ENCODE measurements at places on chromosomes 1 and 21.

DNA sequence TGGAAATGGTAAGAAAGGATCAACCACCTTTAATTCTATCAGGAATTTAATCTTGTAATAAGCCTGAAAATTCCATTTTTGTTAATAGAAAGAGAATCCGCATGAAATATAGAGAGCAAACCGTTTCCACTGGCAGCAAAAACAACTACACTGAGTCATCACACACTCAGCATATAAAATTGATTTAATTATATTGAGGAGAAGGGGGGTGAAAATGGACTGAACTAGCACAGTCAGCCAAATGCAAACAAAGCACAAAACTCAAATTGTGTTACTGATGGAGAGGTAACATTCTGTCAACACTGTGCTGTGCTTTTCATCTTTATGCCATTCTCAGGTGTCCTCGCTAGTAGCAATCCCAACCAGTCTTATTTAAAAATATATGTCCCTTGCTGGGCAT, 1583.9 kb downstream of the MRPL39 start:
- DNase-seq = no peak

- no peak for DNase-seq
Measured at GRCh38 chr1:175118375-175119367, 51.0 kb downstream of the TNN start.

GRCh38 chr1:183101841-183102276, 78.6 kb downstream of the LAMC1 start:
- no peak for DNase-seq

GRCh38 chr21:31926498-31926897, 53.7 kb downstream of the HUNK start:
- no peak for DNase-seq

GRCh38 chr1:209622841-209623829, 29.1 kb downstream of the LAMB3 start:
- no peak for DNase-seq

- DNase-seq = peak; percentile 29
Measured at GRCh38 chr1:221478050-221478949, 263.6 kb downstream of the DUSP10 start.

DNA sequence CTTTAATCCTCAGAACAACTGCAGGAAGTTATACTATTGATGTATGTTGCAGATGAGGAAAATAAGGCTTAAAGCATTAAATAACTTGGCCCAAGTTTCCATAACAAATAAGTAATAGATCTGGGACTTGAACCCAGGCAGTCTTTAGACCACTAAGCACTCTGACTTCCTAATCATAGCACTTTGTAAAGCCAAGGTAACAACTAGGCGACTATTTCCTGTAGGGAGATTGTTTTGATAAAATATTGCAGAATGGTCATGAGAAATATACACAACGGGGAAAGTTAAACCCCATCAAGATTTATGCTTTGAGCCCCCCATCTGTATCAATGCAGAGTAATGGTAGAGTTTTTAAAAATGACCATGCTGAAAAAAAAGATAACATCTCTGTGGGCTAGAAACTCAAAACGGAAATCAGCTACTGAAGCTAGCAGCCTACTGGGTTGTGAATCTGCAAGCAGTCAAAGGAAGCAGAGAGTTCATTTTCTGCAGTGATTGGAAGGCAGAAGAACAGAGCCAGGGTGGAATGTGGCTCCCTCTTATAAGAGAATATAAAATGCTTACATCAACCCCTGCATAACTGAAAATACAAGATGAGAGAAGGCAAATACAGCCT, 111.2 kb upstream of the OLIG2 start:
- no peak for DNase-seq

- DNase-seq = no peak
Measured at GRCh38 chr21:32427958-32428623, 15.6 kb downstream of the EVA1C start.

GRCh38 chr1:40985161-40985560, 5.7 kb downstream of the CTPS1 start:
- DNase-seq = no peak

- no peak for DNase-seq
Measured at GRCh38 chr1:81217058-81217457, 583.7 kb upstream of the ADGRL2 start.

DNA sequence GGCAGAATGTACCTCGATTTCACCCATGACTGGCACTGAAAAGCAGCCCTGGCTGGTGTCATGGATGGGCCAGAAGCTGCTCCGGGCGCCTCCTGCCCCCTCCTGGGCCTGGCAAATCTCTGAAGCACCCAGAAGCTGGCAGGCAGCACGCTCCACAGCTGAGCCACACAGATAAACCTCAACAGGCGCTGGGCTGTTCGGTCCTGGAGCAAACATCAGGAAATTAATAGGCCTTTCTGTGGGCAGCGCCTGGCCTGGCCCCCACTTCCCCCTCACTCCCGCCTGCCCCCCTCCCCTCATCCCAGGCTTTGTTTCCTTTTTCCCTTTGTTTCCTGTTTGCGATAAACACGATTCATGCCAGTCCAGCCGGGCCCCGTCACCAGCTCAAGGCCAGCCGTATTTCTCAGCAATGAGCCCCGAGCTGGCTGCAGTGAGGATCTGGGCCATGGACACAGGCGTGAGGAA, 20.1 kb upstream of the DISP3 start:
- DNase-seq = no peak

DNA sequence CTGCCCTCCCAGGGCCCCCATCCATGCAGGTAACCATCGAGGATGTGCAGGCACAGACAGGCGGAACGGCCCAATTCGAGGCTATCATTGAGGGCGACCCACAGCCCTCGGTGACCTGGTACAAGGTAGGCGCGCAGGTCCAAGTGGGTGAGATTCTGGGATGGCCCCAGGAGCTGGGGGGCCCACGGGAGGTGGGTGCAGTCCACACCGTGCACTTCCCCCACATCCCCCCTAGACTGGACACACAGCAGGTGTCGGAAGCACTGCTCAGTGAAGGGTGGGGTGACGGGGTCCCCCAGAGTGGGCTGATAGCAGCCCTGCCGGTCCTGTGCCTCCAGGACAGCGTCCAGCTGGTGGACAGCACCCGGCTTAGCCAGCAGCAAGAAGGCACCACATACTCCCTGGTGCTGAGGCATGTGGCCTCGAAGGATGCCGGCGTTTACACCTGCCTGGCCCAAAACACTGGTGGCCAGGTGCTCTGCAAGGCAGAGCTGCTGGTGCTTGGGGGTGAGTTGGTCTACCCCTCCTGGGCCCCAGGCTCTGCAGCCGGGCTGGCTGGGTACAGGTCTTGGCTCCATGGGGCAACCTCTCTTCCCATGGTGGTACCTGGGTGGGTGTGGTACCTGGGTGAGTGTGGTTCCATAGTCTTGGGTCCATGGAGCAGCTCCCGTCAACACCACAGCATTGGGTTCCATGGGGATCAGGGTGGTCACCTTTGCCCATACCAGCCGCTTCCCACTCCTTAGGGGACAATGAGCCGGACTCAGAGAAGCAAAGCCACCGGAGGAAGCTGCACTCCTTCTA, 40.4 kb downstream of the TRIM11 start:
- no peak for DNase-seq

DNA sequence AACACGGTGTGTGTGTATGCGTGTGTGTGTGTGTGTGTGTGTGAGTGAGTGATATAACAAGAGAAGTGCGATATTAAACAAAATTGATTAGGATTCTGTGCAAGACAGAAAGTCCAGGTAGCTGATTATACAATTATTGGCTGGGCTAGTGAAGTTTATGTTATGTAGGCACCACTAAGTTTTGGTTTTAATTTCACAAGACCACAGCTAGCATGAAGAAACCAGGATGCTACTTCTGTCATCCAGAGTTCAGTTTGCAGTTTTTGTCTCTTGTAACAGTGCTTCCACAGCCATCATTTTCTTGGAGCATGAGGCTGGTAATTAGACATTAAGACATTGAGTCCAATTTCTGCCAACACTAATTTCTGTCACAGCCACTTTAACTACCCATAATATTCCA, 1590.2 kb upstream of the B3GALT2 start:
- no peak for DNase-seq

- no peak for DNase-seq
Measured at GRCh38 chr1:209787551-209787950, 3.2 kb upstream of the C1orf74 start.

GRCh38 chr1:53135735-53136114, 6.7 kb downstream of the SLC1A7 start:
- no peak for DNase-seq

GRCh38 chr1:208465786-208466590, 221.8 kb upstream of the PLXNA2 start:
- DNase-seq = no peak

- no peak for DNase-seq
Measured at GRCh38 chr21:32565856-32566465, 19.4 kb downstream of the TCP10L start.

DNA sequence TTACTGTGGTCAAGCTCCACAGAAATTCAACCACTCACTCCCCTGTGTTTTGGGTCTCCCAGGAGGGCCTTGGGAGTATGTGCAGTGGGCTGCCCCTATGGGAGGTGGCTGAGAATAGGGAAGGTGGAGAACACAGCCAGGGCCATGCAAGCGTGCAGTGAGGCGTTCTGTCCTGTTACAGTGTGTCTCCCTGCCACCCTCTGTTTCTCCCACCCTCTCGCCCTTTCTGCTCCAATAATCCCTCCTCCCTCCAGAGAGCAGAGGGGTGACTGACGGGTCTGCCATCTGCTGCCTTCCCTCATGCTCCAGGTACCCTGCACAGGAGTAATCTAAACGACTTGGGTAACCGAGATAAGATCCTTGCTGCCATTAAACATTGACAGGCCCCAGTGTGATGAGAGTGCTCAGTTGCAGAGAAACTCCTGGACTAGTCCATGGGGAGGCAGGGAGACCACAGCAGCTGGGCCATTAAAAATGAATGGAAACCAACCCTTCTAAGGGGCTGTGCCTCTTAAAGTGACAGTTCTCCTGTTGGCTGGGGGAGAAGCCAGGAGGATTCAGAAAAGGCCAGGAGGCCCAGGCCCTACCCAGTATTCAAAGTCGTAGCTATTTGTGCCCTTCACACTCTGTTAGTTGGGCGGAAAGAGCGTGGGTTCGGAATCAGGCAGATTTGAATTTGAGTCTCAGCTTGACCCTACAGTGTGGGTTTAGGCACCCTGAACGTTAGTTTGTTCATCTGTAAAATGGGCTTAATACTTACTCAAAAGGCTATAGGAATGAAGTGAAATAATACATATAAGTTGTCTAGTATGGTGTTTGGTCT, 22.4 kb upstream of the BTG2 start:
- no peak for DNase-seq

DNA sequence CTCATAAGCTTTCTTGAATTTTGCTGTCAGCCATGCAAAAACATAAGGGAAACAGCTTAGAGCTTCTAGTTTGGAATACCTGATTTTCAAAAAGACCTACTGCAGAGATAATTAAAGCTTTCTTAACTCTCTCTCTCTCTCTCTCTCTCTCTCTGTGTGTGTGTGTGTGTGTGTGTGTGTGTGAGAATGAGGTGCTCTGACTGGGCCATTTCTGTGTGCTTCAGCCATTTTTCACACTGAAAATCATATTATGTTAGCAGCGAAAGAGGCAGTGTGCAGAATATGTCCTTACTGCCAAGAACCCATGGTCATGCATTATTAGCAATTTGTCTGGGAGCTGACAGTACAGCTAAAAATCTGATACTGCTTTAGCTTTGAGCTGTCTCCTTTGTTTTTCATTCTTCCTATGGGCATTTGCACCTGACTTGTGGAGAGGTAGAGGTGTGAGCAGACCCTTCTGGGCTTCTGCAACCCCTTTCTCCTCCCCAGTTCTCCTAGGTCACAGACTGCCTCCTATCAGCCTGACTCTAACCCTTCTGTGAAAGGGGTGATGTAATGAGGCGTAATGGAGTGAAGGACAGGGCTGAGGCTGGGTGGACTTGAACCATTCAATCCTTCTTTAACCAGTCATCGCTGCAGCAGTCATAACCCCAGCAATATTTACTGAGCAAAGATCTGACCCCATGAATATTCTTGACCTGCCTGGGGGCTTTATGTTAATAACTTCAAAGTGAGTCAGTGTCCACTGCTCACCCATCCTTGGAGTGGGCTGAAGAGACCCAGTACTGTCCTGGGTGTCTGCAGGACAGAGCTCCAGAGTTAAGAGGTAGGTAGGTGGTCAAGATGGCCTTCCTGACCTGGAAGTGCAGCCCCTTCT, 61.2 kb downstream of the SYT6 start:
- no peak for DNase-seq

DNA sequence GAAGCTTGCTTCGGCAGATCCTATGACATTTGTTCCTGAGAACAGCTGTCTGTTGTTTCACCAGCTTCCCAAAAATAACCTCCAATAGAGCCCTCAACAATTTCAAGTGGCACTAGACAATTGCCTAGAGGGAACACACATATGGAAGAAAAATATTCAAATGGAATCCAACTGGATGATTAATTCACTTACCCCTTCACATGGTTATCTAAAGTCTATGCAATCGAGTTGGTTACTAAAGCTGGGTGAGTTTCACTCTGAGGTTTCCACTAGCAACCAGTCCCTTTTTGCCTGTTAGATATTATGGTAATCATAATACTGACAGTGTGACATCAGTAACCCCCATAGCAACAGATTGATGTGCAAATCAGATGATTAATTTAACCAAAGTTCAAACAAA, at the start of gene LEMD1:
Gene LEMD1 (minus strand): TSS at position 259 of the 400 bp plus-strand sequence. CDS start 1,520 bp downstream, outside the sequence.
- DNase-seq = no peak

DNA sequence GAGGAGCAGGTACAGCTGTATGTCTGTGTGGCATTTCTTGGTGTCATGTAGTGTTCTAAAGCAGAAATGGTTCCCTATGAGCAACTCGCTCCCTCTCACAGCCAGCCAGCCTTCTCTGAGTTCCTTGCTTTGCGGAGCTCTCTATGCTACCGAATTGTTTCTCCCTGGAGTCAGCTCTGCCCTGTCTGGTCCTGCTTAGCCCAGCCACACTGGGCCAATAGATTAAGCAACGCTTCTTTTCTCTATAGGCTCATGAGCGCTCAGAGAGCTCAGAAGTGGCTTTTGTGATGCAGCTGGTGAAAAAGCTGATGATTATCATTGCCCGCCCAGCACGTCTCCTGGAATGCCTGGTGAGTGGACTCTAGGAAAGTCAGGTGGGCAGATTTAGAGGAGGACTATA, 113.1 kb downstream of the PIK3R3 start:
- no peak for DNase-seq

DNA sequence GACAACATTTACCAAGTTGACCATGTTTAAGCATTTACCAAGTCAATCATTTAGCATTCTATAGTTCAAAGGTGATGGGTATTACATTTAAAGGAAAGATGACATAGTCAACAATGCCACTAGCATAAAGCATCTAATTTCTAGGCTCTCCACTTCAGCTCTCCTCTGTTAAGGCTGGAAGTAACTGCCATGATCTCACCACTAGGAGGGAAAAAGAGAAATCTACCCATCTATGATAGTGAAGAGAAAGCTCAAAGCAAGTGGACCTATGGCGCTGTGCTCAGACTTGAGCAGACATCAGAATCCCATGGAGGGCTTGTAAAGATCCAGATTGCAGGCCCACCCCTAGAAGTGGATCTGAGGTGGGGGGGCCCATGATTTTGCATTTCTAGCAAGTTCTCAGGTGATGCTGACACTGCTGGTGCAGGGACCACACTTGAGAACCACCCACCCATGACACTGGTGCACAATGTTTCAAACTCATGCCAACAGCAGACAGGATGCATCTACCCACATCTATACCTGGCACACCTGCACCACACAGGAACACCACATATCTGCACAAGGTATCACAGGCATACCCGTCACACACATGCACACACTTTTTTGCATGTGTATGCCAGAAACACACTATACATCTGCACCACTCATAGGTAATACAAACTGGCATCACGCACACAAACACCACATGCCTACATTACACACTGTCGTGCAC, 392.9 kb upstream of the RUNX1 start:
- no peak for DNase-seq

- DNase-seq = no peak
Measured at GRCh38 chr21:37088186-37088735, 15.2 kb downstream of the TTC3 start.

- no peak for DNase-seq
Measured at GRCh38 chr1:54238353-54239034, 38.5 kb downstream of the MRPL37 start.

GRCh38 chr1:43858324-43858723, 75.3 kb upstream of the ARTN start:
- no peak for DNase-seq
